Stimulated activated CD8-positive, alpha-beta memory T cell treated with anti-CD3 and anti-CD28 coated beads, Interleukin-4, amount 100 ng/mL, for 1 hour (primary cell): ENCODE measurements at places on chromosomes 1 and 21.

DNA sequence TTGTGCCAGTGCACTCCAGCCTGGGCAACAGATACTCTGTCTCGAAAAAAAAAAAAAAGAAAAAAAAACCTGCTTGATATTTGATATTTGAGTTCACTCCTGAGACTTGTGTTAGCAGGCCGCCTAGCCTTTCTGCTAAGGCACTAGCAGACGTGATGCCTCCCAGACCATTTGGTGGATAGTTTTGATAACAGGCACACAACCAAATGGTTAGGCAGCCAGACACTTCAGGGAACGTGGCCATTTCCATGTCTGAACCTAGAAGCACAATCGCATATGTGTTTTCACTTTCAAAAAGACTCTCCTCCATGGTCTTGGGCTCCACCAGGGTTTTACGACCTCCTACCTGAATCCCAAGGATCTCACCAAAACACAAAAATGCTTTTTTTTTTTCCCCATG lies 1319.5 kb downstream of the BRINP3 start:
- no peak for DNase-seq

DNA sequence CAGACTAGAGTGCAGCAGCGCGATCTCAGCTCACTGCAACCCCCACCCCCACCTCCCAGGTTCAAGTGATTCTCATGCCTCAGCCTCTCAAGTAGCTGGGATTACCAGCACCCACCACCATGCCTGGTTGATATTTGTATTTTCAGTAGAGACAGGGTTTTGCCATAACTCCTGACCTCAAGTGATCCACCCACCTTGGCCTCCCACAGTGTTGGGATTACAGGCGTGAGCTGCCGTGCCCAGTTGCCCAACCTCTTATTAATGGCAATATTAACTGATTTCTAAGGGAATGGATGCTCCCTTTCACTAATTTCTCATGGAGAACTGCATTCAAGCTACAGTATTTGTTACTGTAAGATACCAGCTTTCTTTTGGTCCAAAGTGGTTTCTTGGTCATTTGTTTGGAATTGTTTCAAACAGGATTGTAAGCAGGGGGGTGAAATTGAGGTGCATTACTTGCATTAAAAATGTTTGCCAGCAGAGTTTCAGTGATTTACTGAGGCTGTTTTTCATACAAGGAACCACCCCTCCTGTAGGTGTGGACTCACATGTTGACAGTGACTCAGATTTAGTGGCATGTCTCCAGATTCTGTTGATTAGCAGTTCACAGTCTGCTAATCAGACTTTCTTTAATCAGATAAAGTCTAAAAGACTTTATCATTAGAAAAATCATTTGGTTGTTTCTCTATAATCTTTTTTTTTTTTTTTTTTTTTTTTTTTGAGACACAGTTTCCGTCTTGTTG lies 3.9 kb upstream of the TGFBR3 start:
- DNase-seq = no peak

DNA sequence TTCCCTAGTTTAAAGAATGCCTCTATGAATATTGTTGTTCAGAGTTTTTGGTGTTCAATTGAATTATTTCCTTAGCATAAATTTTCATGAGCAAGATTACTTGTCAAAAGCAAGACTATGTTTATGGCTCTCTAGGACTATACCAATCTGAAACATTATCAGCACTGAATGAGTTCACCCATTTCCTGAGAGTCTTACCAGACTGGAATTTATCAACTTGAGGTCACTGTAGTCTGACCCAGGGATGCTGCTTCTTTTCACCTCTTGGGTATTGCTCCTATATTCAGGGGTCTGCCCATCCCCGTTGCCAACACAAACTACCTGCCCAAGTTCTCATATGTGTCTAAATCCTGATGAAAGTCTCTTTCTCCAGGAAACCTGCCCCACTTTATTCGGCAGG lies 42.6 kb downstream of the OPTC start:
- DNase-seq = no peak

- no peak for DNase-seq
Measured at GRCh38 chr21:32240851-32241687, 37.8 kb downstream of the MIS18A start.

DNA sequence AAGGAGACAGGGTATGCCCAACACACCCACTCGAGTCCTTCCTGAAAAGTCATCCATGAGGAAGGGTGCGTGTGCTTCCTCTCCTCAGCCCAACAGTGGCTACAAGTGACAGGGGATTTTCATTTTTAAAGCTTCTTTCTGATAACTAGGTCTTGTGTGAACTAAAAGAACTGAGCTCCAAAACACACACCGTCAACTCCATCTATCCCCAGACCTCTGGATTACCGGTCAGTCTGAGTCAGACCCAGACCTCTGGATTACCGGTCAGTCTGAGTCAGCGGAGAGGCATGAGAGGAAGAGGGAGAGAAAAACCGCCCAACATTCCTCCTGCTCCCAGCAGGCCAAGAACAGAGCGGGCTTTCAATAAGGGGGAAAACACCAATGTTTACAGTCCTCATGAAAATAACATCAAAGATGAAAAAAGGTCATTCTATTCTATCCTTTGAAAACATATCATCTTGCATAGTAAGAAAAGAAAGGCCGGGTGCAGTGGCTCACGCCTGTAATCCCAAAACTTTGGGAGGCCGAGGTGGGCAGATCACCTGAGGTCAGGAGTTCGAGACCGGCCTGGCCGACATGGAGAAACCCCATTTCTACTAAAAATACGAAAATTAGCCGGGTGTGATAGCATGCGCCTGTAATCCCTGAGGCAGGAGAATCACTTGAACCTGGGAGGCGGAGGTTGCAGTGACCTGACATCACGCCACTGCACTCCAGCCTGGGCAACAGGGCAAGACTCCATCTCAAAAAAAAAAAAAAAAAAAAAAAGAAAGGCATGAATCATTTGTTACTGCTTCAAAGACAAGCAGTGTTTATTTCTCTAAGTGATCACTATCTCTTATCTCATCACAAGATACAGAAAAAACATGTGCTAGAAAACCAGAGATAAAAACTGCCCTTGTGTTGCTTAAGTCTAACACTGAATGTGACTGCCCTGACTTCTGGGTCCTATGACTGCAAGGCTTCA lies 3.4 kb downstream of the PTTG1IP start:
- no peak for DNase-seq

DNA sequence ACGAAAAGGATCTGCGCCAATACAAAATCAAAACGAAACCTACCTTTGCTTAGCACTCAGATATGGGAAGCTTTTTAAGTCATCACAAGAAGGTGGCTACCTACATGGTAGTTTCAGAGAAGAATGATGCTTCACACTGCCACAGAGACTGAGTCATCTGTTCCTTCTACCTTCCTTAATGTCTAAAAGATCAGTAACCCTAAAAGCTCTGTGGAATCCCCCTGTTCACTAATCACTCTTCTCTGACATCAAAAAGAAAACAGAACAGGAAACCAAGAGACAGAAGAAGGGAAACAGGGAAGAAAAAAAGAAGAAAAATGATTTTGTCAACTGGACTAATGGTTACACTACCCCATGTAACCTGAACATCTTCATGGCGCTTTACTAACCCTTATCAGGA lies 177.2 kb downstream of the SMYD3 start:
- no peak for DNase-seq

- DNase-seq = no peak
Measured at GRCh38 chr1:48208251-48208650, 14.3 kb upstream of the SLC5A9 start.

- no peak for DNase-seq
Measured at GRCh38 chr21:45294509-45295291, 7.0 kb upstream of the POFUT2 start.

GRCh38 chr1:30763651-30764248 lies 6.2 kb upstream of the LAPTM5 start:
- DNase-seq = no peak

- DNase-seq = no peak
Measured at GRCh38 chr1:192067360-192067759, 90.9 kb upstream of the RGS18 start.

GRCh38 chr1:229889031-229889517 lies 178.0 kb upstream of the GALNT2 start:
- no peak for DNase-seq

- no peak for DNase-seq
Measured at GRCh38 chr1:53619367-53620060, 119.5 kb downstream of the GLIS1 start.

GRCh38 chr1:85201340-85202091 lies 700 bp upstream of the SYDE2 start:
- DNase-seq = peak; percentile 42

DNA sequence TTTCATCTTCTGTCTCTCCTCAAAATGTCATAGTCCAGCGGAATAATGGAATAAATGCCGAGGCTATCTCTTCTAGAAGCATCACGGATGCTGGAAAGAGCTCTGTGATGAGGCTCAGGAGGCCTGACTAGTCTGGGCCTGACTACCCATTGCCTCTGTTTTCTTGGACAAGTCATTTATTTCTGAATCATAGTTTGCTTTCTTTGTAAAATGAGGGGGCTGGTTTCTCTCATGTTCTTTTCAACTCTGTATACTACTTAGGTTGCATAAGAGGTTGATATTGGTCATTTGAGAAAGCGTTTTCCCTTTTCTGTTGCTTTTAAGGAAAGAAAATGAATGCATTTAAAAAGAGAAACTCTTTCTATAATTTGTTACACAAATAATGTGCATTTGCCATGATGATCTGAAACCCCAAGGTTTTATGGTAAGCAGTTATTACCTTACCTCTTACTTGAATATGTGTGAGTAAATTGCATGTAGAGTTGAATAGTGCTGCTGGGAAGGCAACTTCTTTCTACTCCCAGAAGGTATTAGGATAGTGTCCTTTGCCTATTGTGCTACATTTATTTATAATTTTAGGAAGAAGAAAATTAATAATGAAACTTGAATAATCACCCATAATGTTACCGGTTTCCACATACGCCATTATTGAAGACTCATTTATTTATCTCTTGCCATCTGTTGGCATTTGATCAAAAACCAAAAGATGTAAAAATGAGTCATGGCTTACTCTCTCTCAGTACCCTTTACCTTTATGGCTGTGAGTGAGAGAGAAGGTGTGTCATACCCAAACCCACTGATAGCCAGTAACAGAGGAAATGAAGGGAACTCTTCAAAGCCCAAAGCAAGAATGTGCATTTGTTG lies 179.1 kb downstream of the FASLG start:
- DNase-seq = no peak

- DNase-seq = no peak
Measured at GRCh38 chr1:240314845-240315801, 223.4 kb downstream of the FMN2 start.

- DNase-seq = no peak
Measured at GRCh38 chr1:165073185-165074007, 283.1 kb downstream of the LMX1A start.

- DNase-seq = no peak
Measured at GRCh38 chr1:23960291-23961020, 828 bp downstream of the PNRC2 start.

DNA sequence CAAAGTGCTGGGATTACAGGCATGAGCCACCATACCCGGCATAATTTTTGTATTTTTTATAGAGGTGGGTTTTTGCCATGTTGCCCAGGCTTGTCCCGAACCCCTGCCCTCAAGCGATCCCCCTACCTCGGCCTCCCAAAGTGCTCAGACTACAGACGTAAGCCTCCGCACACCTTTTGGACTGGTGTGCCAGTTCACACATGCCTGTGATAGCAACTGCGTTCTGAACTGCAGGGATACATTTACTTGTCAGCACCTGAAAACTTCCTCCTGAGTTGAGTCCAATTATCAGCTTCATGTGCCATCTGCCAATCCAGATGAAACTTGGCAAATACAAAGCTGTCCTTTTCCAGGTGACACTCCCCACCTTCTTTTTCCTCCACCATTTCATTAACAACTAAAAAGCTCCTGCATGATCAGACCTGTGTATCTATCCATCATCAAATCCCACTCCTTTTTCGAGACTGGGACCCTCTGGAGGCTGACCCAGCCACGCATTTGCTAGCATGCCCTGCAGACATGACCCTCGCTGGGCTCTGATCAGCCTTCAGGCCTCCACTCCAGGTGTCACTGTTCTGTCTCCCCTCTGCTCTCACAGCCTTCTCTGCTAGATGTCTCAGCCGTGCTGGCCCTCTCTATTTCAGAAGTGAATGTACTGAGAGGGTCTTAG lies 2.1 kb upstream of the DEGS1 start:
- no peak for DNase-seq

DNA sequence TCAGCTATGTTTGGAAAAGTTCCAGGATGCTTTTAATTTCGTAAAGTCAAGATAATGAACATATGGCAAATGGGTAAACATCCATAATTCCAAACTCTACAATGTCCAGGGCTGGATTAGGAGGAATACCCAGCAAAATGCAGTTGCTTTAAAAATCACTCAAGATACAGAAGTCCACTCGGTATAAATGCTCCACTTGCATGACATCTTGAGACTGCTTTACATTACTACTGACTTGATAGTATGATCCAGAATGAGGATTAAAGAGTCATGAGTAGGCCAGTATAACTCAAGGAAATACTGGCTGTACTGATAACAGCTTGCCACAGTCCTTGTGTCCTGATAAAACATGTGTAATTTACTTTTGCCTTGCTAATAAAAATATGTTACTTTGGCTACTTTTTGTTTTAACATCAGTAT lies 58.3 kb upstream of the ANGPTL3 start:
- no peak for DNase-seq

DNA sequence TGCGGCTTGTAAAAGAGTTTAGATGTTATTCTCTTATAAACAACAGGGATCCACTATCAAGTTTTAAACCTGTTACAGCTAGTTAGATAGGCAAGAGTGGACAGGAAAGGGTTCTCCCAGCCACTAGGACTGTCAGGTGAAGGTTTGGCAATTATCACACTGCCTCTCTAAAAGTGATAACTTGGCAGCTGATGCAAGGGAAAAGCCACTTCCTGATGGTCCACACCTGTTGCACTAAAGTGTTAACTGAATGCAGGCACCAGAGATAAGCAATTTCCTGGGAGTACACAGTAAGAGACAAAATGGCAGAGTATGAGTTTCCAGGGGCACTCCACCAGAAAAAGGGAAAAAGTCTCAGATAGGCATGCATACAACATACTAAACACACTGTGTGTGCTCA lies 99.4 kb downstream of the VAV3 start:
- DNase-seq = no peak

DNA sequence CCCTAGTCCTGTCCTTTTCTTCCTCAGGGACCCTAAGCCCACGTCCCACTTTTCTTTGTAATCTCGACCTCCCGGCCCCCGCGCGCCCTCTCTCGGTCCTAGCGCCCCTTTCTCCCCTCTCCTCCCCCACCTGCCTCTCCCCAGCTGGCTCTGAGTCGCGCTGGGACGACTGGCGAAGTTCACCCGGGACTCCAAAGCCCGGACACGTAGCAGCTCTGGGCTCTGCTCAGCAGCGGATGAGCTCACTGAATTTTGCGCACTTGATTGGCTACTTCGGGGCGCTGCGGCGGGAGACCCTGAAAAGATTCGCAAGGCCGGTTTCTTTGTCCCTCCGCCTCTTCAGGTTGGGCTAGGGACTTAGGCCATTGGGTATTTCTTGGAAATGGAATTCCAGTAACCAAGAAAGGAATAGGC lies 16.3 kb upstream of the ACKR1 start:
- DNase-seq = no peak

DNA sequence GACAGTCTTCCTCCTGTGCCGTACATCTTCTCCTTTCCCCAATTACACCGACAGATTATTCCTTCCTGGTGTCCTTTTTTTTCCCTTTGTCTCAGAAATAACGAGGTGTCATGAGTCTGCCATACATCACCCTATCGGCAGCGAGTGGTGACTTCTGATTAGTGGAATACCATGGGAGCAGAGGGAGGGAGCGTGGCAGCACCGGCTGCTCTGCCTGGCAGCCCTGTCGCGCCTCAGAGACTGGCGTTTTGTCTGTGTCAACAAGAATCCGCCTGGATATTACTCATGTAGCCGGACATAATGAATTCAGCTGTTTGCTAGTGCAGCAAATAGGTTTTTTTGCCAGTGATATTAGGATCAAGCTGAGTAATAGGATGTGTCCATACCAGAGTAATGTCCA lies 51.8 kb downstream of the UTP25 start:
- DNase-seq = no peak
